Fibroblast of skin of left quadriceps (primary cell): ENCODE measurements at places on chromosomes 7 and 10.

- no peak for DNase-seq
Observed at GRCh38 chr10:48478469-48478868, 126.4 kb downstream of the ARHGAP22 start.

GRCh38 chr10:125451319-125451718 lies 231.6 kb downstream of the TEX36 start:
- no peak for DNase-seq

DNA sequence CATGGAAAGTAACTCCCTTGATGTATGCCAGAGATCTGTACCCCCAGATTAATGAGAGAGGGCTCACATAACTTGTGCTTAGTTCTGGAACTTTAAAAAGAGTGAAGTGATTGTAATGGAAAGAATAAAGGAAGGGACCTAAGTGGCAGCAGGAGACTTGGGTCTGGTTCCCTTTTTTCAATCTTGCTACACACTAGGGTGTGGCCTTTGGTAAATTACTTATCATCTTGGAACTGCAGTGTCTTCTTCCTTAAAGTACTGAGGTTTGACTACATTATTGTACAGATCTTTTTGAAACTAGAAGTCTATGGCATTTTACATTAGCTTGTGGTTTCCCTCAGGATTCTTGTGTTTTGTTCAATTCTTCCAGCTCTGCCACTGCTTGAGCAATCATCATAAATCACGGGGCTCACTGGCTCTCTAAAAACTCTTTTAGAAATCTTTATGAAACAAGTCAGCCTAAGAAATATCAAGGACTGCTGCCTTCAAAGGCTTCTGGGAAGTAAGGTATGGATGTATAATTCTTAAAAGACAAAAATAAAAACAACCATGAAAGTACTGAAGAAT lies 22.5 kb upstream of the CHRM2 start:
- no peak for DNase-seq

- no peak for DNase-seq
Observed at GRCh38 chr7:99693427-99694200, 13.8 kb upstream of the CYP3A5 start.
